Stimulated activated naive CD8-positive, alpha-beta T cell treated with anti-CD3 and anti-CD28 coated beads, Interleukin-15, Interleukin-2, amounts not matched to agents 100 U/mL and 50 U/mL, for 24 hours (primary cell): ENCODE measurements at places on chromosomes 16 and 17.

- DNase-seq = no peak
Measured at GRCh38 chr17:48620461-48621139, 5.5 kb upstream of the HOXB8 start.

DNA sequence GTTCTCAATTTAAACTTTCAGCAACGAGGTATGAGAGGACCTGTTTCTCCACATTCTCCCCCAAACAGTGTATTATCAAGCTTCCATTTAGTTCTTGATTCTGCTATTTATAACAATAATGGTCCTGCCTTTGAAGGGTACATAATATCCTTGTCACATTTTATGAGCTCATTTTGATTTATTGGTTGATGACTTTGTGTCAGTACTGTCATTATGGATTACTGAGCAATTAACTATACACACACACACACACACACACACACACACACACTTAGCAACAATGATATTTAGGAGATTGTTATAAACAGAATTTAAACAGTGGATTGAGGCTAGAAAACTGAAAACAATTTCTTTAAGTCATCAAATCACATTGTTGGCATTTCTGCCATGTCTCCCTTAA, 7.0 kb downstream of the TMIGD1 start:
- no peak for DNase-seq

DNA sequence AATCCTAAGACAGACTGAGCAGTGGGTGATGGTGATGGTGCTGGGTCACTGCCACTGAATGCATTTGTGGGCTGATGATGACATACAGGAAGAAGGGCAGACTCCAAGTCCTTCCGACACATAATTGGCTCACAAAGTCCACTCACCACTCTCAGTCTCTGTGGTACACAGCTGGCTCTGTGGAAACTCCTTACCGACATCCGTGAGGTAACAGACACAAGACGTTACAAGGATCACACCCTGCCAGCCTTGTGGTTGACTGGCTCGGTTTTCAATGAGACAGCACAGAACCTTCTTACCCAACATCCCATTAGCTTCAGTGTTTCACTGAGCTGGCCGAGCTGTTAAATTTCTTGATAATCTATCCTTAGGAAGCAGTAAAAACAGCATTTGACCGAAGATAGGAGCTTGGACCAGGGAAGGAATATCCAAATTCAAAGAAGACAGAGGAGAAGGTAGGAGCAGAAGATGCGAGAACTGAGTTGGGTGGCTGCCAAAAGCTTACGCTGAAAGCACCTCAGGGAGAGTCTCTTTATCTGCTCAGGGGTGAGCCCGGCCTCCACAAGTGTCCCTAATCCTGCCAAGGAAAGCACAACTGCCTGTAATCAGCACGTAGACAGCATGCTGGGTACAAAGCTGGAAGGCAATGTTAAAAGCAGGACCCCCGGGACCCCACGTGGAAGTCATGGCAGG, 5.5 kb upstream of the MXRA7 start:
- DNase-seq = peak; percentile 67

GRCh38 chr17:77531002-77531401, 390.2 kb downstream of the SEC14L1 start:
- no peak for DNase-seq

- no peak for DNase-seq
Measured at GRCh38 chr16:81693041-81693743, 85.9 kb upstream of the PLCG2 start.

DNA sequence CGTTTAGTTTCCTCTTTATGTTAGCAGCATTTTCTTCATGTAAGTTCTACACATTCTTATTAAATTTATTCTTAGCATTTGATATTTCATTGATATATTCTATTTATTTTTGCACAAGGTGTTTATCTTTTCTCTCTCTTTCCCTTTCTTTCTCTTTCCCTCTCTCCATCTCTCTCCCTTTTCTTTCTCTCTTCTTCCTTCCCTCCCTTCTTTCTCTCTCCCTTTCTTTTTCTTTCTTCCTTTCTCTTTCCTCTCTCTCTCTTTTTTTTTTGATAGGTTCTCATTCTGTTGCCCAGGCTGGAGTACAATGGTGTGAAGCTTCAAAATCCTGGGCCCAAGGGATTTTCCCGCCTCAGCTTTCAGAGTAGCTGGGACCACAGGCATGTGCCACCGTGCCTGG, 176.4 kb downstream of the AXIN2 start:
- DNase-seq = no peak

DNA sequence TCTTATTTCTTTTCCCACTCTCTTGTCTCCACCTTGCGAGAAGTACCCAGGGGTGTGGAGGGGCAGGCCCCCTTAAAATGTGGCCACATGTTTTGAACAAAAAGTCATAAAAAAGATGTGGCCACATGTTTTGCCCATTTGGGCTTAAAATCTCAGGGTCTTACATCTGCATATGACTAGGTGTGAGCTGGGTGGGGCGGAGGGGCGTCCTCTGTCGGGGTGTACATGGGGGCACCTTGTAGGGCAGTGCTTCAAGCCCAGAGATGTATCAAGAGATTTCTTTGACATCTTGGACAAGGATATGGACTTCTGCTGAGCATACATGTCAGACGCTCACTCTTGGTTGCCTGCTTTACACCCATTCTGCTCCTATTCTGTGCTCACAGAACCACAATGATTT, 13.0 kb upstream of the SLC47A1 start:
- DNase-seq = no peak
